Pancreas (tissue), 10 donors: ENCODE measurements at places on chromosomes 6 and 20.

DNA sequence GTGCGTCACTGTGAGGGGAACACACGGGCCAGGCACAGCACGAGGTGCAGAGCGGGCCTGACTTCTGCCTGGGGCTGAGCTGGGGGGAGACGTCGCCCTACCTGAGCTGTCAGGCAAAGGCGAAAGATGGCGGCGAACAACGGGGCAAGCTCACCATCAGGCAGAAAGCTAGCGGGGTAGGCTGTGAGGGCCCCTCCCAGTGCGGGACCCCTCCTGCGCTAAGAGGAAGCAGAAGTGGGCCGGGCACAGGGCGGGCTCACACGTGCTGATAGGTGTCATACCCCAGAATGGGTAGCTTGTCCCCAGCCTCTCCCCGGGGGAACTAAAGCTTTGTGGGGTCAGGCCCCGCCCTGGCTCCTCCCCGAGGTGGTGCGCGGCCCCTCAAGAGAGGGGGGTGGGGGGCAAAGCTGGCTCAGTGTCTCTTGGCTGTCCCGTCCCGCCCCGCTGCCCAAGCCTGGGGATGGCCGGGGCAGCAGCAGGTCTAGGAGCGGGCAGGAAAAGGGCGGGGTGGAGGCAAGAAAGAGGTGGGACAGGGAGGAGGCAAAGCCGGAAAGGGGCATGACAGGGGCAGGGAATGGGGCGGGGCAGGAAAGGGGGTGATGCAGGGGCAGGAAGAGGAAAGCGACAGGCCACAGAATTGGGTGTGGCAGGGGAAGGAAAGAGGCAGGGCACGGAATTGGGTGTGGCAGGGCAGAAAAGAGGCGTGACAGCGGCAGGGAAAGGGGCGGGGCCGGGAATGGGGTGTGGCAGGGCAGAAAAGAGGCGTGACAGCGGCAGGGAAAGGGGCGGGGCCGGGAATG lies 14.7 kb downstream of the UCKL1 start:
- no peaks in the 10 kb centered on the region for H3K27me3 ChIP-seq
- no peak overlapping the region for H3K27ac ChIP-seq
- DNase-seq = peak; percentile 56
- H3K4me3 ChIP-seq = no peak overlapping the region

DNA sequence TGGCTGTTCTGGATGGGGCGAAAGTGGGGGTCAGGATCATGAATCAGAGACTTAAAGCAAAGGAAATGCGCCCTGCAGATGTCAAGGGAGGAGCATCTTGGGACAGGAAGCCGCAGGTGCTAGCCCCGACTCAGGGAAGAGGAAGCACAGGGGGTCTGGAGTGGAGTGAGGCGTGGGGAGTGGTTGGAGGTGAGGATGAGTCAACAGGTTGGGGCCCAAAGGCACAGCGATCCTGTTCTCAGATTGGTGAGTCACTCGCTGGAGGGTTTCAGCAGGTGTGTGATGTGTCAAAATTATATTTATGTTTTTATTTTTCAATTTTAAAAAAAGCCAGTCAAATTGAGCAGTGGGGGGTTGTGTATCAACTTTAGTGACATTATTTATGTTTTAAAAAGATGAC lies 19.0 kb downstream of the PACSIN1 start:
- no peaks in the 10 kb centered on the region for H3K36me3 ChIP-seq
- H3K4me1 ChIP-seq = no peaks in the 10 kb centered on the region
- no peak overlapping the region for H3K27ac ChIP-seq
- H3K4me3 ChIP-seq = no peak overlapping the region
- no peak for DNase-seq

DNA sequence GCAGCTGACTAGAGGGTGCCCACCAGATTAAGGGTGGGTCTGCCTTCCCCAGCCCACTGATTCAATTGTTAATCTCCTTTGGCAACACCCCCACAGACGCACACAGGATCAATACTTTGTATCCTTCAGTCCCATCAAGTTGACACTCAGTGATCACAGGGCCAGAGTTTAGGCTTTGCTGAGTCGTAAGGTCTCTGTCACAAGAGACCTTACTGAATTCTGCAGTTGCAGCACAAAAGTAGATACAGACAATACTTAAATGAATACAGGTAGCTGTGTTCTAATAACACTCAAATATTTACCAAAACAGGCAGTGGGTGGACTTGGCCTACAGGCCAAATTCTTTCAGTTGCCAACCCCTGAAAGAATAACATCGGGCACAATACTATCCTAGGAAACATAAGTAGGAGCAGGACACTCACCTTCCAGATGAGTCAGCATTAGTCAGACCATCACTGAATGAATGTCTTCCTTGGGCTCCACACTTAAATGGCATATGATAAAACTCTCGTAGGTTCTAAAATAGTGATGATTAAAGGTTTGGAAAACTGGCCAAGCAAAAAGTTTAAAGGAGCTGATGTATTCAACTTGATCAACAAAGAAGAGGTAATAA lies 190.0 kb downstream of the UBE3D start:
- H3K27ac ChIP-seq = no peak overlapping the region
- H3K4me1 ChIP-seq = no peaks in the 10 kb centered on the region
- no peaks in the 10 kb centered on the region for H3K27me3 ChIP-seq

GRCh38 chr20:25308671-25309394 lies 60.9 kb downstream of the PYGB start:
- H3K36me3 ChIP-seq = no peaks in the 10 kb centered on the region
- H3K4me1 ChIP-seq = peaks cover 9% of the 10 kb centered on the region
- DNase-seq = no peak
- H3K27ac ChIP-seq = peak overlapping the region; percentile 47

DNA sequence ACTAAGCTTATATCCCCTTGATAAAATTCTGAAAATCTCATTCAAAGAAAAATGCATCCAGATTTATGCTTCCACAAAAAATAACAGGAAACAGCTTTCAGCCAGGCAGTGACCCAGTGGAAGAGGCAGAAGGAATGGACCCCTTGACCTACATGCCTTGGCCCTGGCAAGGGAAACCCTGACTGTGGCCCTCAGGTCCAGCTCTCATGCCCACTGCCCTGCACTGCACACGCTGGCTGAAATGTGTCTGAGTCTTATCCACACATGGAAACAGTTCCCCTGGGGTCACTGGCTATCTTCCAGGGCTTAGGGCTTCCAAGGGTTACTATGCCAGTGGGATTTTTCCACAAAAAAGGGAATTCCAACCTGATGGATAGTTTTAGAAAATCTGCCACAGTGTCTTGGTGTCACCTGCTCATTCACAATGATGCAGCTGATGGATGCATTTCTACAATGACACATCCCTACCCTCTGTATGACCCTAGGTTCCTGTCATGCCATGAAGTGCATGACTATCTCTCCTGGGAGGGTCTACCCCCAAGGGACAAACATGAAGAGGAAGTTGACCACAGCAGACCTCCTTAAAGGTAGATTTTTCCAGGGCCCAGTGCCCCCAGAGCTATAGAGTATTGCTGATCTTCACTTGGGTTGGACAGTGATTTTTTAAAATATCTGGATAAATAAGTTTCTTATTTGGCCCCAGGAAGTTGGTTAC lies 121.9 kb upstream of the CD93 start:
- no peak overlapping the region for H3K27ac ChIP-seq
- H3K27me3 ChIP-seq = no peaks in the 10 kb centered on the region
- peaks cover 3% of the 10 kb centered on the region for H3K4me1 ChIP-seq
- no peak overlapping the region for H3K4me3 ChIP-seq
- H3K36me3 ChIP-seq = no peaks in the 10 kb centered on the region

DNA sequence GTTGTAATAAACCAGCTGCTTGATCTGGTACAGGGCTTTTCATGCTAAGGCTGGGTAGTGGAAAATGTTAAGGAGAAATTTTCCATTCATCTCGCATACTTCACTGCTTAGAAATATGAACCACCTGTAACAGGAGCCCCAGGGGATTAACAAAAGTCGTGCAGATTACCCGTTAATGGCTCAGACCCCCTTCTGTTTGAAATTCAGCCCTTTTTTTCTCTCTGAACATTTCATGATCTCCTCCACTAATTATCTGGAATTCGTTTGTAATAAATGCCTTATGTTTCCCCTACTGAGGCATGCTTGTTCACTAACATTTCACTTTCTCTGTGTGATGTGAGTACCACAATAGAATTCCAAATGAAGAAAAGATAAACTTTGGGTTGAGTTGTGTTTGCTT lies 336.4 kb upstream of the HSF2 start:
- no peaks in the 10 kb centered on the region for H3K27me3 ChIP-seq
- H3K27ac ChIP-seq = no peak overlapping the region
- no peaks in the 10 kb centered on the region for H3K4me1 ChIP-seq
- no peak for DNase-seq
- H3K4me3 ChIP-seq = no peak overlapping the region
- no peaks in the 10 kb centered on the region for H3K36me3 ChIP-seq

DNA sequence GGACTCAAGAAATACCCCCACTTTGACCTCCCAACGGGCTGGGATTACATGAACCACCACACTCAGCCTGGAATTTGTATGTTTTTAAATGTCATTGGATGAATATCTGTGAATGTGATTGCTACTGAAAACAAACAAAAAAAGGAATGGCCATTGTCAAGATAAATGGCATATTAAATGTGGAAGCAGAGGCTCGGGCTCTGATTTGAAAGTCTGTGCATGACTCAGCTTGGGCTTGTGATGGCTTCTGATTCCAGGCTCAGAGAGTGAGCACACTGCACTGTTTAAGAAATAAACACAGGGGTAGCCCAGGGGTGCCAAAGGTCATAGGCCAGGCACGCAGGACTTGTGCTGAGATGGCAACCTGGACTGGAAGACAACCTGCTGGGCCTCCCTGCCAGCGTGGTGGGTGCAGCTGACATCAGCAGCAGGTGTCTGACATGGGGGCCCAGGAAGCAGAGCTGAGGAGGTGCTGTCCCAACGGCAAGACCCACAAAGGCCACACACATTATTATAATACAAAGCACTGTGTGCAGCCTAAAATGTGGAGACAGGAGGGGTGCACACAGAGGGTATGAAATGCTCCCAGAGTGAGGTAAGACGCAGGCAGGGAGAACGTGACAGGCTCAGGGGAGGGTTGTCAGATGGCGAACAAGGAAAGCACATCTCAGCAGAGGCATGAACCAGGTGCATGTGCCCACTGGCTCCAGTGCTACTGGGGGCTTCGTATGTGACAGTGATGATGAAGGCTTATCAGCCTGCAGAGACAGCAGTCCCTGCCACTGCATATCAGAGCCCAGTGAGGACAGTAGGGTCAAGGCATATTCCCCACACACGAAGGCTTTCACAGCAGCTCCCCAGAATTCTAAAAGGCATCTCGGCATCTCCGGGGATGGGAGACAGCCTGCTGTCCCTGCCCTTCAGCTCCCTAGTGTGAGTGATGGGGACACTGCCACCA lies 169.4 kb downstream of the SYNDIG1 start:
- no peaks in the 10 kb centered on the region for H3K27me3 ChIP-seq
- H3K4me3 ChIP-seq = no peak overlapping the region
- no peak overlapping the region for H3K27ac ChIP-seq
- DNase-seq = no peak

DNA sequence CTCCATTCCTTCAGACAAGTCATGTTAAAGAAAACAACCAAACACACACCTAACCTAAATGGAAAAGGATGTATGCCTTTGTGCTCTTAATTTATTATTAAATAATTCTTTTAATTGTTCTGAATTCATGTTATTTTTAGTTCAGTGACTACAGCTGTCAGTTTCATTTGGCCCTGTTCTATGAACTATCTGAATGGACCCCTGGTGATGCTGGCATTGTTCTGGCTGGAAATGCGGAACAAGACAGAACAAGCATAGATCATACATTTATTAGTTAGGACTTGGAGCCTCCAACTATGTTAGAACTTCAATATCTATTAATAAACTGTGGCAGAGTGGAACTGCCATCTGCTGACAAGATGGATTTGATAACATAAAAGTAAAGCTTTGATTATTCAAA lies 5.7 kb downstream of the MAP3K7 start:
- H3K27me3 ChIP-seq = no peaks in the 10 kb centered on the region
- peaks cover 10% of the 10 kb centered on the region for H3K4me1 ChIP-seq
- H3K36me3 ChIP-seq = no peaks in the 10 kb centered on the region
- DNase-seq = no peak
